Mesenchymal stem cell (in vitro differentiated cells and primary cell): ENCODE measurements at places on chromosomes 2 and 18.

DNA sequence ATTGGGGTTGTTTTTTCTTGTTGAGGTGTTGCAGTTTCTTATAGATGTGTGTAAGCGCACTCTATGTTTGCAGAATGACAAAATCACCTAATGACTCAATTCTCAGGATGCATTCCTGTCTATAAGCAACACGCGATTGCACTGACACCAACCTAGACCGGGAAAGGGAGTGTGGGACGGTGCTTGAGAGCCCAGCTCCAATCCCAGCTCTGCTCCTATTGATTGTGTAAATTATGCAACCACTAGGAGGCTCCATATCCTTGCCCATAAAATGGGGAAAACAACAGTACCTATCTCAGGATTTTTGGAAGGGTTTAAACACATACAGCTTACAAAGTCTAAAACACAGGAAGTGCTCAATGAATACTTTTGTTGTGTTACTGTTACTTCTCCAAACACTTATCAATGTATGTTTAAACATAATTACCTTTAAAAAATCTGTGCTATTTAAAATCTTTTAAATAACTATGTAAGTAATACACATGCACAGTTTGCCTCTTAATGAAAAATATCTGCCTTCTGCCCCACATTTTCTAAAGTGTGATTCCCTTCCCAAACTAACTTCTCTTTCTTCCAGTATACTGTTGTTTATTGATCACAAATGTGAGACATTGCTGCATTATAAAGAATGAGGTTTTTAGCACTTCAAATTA, 132.5 kb downstream of the SPHKAP start:
- DNase-seq = peak; percentile 3

DNA sequence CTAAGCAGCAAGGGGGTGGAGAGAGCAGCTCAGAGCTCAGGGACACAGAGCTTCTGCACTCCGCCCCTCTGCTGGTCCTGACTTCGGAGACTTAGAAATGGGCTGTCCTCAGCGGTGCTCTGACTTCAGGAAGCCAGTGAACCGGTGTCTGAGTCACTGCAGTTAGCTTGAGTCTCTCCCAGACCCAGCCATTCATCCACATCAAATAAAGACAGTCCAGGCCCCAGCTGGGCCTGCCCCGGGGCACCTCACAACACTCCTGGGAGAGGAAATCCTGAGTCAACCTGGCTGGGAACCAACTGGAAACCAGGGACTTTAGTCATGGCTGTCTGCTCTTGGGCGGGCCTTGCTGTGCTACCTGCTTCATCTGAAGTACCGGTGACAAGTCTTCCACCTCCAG, 5.4 kb upstream of the ITGB6 start:
- DNase-seq = peak; percentile 94

DNA sequence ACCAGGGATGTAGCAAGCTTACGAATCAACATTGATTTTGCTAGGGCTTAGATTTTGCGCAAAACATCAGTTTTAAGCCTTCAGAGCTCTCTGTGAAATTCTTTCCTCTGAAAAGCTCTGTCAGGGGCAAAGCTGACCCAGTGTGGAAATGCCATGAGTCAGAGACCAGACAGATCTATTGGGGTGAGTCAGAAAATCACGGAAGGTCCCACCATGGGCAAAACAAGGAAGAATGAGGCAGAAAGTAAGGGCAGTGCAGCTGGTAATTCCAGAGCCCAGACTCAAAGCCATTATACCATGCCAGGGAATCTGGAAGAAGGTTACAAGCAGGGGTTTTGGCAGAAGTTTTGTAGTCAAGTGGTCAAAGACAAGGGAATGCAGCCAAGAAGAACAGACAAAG, 256.6 kb upstream of the CTAGE1 start:
- DNase-seq = peak; percentile 93

- no peak for DNase-seq
Observed at GRCh38 chr18:54506516-54507261, 84.4 kb upstream of the DYNAP start.

GRCh38 chr2:219506153-219506801, 7.6 kb downstream of the GMPPA start:
- no peak for DNase-seq

- DNase-seq = no peak
Observed at GRCh38 chr2:71787476-71788185, 334.3 kb downstream of the DYSF start.

DNA sequence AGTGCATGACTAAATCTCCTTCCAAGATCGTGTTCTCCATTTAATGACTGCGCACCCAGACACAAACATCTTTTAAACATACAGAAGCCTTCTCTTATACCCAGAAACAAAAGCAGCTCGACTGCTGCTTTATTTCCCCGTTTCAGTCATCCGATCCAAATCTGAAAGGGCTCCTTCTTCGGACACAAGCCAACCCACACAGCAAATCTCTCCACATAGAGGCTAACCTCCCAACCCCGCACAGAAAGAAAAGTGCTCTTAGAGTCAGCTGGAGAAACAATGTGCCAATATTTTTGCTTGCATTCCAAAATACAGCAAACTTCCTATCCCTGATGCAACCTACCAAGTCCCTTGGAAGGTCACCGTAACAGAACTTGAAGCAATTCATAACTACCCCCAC, 29.1 kb downstream of the GAREM1 start:
- no peak for DNase-seq

- peak; percentile 29 for DNase-seq
Observed at GRCh38 chr18:36352384-36352783, 54.9 kb downstream of the FHOD3 start.

- no peak for DNase-seq
Observed at GRCh38 chr2:120948662-120949011, 213.0 kb downstream of the GLI2 start.

- no peak for DNase-seq
Observed at GRCh38 chr2:240137596-240138253, 1.6 kb upstream of the COPS9 start.

DNA sequence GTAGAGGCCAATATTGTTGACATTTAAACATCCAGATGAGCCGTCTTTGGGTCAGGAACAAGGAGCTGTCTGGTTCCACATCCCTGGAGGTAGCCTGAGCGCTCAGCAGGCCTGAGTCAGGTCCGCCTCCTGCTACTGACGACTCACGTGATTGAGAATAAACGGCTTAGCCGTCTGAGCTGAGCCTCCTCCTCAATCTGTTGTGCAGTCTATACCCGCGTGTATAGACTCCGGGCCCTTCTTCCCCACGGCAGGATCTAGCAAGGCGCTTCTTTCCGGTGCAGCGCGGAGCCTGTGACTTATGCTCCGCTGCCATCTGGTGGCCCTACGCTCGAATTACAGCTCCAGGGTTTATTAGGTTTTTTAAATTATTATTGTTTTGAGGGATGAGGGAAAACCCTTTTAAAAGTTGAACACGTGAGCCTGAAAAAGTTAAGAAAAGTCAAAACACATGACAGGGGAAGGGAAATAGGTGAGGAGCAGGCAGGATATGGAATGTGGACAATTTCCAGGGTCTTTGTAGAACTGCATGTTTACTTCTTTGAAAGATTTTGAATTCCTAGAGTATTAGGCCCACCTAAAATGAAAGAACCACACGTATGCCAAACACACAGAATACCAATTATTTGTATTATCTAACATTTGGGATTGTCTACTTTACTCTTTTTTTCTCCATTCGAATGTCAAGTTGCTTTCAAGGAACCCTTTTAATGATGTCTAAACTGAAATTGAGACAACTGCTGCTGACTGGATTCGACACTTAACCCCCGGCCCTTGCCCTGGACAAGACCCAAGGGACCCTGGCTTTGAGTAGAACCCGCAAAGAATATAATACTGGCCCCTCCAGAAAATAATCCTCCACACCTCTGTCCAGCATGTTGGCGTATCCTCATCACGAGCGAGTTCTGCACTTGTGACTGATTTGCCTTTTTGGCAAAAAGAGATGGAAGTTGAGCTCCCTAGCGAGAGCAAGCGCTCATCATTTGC, 112.4 kb upstream of the ZNF236 start:
- DNase-seq = peak; percentile 71

GRCh38 chr2:102929721-102930120, 167.9 kb downstream of the TMEM182 start:
- DNase-seq = no peak

- DNase-seq = no peak
Observed at GRCh38 chr2:60476206-60476954, 77.1 kb downstream of the BCL11A start.

DNA sequence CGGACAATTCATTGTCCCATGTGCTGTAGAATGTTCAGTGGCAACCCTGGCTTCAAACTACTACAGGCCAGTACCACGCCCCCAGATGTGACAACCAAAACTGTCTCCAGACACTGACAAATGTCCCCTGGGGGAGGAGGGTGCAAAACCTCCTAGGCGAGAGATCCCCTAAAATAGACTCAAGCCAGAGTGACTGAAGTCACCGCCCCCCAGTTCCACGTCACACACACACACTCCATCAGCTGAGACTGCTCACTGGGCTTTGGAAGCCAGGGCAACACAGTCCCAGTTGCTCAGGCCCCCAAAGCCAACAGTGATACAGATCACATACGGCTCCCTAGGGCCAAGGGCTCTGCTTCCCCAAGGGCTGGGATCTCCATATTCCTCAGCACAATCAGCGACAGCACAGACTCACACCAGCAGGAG, 19.1 kb downstream of the HDAC4 start:
- no peak for DNase-seq

DNA sequence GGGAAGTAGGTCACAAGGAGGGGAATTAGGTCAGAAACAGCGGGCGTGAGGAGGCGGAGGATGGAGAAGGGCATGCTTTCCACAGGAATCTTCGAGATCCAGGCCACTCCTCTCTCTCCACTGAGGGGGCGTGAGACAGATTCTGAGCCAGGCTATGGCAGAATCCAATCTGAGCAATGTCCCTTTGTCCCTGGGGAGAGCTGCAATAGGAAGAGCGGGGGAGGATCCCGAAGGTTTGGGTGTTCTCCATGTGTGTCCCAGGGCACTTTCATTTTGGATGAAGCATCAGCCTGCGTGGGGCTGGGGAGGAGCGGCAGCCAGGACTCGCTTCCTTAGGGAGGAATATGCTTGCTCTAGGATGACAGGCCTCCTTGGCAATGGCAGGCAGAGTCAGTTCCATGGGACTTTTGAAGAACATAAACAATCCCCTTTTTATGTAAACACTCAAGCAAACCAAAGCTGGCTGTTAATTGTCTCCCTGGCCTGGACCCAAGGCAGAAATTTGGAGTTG, 84.0 kb downstream of the LIPG start:
- DNase-seq = peak; percentile 61

- no peak for DNase-seq
Observed at GRCh38 chr2:154425994-154426393, 272.5 kb upstream of the KCNJ3 start.

GRCh38 chr18:45322343-45322742, 292.9 kb upstream of the SLC14A2 start:
- DNase-seq = no peak

- peak; percentile 28 for DNase-seq
Observed at GRCh38 chr18:44039826-44040225, 640.9 kb upstream of the SETBP1 start.

GRCh38 chr2:38155-38554, 8.2 kb downstream of the FAM110C start:
- DNase-seq = no peak

DNA sequence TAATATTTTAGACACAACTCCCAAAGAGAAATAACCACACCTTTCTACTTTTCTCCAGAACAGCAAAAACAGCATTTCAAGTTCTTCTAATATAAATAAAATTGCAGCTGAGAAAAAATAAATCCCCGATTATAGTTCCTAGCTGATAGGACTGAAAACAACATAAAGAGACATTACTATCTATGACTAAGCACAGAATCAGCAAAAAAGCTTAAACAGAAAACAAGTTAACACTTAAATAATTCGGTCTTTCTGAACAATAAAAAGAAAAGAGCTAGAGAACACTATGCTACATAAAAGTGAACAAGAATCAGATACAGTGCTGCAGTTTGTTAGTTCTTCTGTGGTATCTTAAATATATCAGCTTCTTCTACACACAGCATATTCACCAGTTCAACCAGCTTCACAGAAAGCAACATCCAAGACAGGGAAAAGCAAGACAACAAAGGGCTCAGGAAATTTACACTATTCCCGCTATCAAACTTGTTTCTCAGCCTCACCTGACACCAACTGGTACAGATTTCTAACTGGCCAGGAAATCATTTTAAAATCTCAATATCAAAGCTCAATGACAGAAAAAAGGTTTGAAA, 28.6 kb downstream of the FEZ2 start:
- peak; percentile 46 for DNase-seq
